ENCODE measurements at places on chromosomes 6 and 20.

DNA sequence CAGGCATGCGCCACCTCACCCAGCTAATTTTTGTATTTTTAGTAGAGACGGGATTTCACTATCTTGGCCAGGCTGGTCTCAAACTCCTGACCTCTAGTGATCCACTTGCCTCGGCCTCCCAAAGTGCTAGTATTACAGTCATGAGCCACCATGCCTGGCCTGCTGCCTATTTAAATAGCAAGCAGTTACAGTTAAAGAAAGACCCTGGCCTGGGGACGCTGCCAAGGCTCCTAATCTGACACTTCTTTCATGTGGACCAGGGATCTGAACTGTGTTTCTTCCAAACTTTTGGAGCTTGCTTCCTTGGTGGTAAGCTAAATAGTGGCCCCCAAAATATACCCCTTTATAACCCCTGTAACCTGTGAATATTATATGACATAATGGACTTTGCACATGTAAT lies 15.3 kb downstream of the PPARD start:
- DNase-seq: no peak

GRCh38 chr6:98875375-98875774 lies 41.0 kb downstream of the POU3F2 start:
- no peak for DNase-seq

DNA sequence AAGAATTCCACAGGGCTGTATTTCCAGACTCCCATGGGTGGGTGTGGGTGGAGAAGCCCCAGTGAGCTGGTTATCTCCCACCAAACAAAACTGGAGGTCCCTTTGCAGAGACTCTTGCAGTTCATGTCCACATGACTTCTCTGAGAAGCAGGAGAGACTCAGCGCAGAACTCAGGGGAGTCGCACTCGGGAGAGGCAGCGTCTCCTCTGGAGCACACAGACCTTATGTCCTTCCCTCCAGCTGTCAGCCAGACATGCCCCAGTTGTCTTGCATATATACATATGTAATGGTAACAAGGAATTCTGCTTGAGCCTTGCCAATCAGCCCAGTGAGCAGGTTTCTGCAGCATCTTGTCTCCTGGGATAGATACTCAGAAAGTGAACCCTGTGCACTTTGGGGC lies 23.8 kb downstream of the MYT1 start:
- no peak for DNase-seq

GRCh38 chr20:60877071-60877857 lies 374.8 kb upstream of the CDH4 start:
- no peak for DNase-seq

DNA sequence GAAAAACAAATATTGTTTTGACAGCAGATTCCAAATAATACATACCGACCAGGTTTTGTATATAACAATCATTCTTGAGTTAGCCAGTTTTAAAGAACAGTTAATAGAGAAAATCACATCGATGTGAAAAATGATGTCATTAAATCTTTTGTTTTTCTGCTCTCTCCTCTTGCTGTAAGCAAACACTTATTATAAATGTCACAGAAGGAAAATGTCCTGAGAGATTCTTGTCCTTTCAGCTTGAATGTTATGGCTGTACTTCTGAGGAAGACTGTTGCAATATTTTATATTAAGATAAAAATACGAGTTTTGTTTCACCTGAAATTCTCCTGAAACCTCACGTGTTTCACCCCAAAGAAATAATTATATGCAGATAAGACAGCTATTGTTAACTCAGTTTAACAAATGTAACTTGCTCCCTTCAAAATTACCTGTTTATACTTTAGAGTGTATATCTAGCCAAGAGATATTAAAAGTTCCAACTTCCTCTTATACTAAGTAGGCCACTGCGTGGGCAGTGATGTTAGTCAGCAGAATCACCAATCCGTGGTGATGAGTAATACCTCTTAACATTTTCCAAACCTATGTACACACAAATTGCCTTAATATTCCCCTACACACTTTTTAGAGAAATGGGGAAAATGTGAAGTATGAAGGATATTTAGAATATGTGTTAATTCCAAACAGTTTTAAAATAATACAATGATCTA lies 1111.4 kb upstream of the CITED2 start:
- DNase-seq: no peak

DNA sequence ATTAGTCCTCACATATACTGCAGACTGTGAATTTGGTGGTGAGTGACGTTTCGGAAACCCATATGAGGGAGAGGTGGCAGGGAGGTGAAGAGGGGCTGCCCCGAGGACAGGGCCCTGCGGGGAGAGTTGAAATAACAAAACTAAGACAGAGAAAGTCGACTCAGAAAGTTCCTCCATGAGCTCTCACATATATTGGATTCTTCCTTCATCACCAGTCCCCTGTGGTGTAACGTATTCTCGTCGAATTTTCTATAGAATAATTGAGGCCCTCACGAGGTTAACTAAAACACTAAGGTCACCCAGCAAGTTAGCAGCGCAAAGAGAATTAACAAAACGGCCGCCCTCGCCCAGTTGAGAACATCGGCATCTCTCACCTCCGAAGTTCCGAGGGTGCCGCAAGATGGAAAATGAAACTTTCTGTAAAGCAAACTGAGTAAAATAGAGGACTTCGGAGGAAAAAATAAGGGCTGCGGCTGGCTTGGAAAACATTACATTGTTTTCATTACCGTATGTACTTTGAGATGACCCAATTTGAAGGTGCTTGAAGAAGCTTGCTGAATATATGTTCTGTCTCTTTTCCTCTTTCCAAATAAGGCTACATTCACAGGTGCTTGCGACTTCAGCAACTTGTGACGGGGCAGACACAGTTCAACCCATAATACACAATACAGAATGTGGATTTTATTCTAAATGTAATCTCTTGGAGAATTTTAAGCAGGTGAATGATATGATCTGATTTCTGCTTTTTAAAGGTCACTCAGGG lies 490.9 kb upstream of the JARID2 start:
- DNase-seq: no peak

DNA sequence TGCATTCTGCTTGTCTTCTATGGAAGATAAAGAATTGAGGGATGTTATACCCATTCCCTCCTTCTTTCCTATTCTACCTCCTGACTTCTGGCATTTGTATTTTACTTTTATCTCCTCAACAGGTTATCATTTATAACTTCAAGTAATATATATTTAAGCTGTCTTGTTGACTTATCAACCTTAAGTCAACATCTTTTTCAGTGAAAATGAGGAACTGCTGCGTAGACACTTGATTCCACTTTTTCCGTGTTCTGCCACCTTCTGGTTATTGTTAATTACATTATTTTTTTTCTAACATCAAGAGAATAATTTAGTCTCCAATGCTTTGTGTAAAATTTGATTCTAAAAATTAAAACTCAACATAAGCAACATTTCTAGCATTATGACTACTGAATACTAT lies 107.5 kb downstream of the PRKN start:
- no peak for DNase-seq

DNA sequence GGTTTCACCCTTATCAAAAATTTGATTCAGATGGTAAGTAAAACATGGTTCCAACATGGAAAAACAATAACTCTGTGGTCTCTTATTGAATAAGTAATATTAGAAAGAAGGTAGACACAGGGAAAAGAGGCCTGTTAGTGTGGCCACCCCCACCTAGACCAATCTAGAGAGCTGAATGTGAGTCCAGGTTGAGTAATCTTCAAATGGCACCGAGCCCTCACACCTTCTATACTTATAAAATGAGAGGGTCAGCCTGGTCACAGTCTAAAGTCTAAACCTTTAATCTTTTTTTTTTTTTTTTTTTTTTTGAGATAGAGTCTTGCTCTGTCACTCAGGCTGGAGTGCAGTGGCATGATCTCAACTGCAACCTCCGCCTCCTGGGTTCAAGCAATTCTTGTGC lies 6.9 kb downstream of the FAM184A start:
- no peak for DNase-seq

DNA sequence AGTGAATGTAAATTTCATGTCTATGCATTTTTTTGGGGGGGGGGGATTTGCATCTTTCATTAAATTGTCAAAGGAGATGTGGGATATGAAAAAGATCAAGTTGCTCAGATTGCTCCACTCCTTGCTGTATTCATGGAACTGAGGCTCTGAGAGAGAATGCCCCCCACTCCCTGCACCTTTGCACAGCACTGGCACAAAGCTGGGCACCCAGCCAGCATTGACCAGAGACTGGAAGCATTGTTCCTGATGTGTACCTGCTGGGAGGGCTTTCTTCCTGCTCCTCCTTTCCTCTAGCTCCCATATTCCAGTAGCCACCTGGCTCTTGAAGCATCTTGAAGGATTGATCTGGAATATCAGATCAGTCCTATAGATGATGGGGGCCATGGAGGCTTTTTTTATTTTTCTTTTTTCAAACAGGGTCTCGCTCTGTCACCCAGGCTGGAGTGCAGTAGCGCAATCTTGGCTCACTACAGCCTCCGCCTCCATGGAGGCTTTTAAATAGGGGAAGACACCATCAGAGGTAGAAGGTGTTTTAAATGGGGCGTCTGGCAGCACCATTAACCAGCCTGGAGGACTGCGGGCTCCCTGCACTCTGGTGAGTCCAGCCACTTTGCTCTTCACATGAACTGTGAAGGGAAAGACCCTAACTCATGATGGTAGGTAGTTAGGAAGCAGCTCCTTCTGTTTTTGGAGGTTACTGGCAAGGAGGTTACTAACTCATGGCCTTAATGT lies 10.9 kb downstream of the DUSP15 start:
- DNase-seq: no peak

GRCh38 chr20:57654363-57654997 lies 34.3 kb upstream of the ZBP1 start:
- peak; percentile 22 for DNase-seq

GRCh38 chr6:165936096-165936495 lies 231.6 kb downstream of the TBXT start:
- no peak for DNase-seq

DNA sequence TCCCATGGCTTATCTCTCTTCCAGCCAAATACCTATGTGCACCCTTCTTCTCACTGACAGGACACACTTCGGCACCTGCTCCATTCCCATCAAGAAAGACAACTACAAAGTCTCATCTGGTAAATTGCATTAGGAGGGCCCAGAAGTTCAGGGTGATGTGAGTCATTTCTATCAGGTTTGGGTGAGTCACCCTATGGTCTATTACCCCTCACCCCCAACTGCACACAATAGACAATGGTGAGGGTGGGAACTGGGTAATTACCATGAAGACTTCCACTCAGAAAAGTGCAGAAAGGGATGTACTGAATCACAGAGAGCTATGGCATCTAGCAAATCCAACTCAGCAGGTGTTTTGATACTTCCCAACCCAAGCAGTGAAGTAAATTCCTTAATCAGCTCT lies 54.8 kb downstream of the OPN5 start:
- no peak for DNase-seq

DNA sequence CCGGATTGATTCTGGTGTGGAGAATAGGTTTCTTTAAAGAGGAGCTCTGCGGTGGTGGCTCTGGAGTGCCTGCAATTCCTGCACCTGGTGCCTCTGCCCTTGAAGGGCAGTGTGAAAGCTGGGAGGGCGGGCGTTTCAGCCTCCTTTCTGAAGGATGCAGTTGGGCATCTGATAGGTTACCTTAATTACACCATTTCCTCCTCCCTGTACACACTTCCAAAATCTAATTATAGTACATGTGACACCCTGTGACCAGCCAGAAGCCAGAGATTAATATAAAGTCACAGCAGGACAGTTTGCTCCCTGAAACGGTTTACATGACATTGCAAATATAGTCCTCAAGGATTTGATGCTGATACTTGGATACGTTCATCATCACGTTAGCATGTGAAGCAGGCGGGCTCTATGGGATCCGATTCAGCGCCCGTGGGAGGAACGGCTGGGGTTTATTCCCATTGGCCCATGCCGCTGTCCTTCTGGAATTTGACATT lies 548.2 kb downstream of the QKI start:
- DNase-seq: no peak

DNA sequence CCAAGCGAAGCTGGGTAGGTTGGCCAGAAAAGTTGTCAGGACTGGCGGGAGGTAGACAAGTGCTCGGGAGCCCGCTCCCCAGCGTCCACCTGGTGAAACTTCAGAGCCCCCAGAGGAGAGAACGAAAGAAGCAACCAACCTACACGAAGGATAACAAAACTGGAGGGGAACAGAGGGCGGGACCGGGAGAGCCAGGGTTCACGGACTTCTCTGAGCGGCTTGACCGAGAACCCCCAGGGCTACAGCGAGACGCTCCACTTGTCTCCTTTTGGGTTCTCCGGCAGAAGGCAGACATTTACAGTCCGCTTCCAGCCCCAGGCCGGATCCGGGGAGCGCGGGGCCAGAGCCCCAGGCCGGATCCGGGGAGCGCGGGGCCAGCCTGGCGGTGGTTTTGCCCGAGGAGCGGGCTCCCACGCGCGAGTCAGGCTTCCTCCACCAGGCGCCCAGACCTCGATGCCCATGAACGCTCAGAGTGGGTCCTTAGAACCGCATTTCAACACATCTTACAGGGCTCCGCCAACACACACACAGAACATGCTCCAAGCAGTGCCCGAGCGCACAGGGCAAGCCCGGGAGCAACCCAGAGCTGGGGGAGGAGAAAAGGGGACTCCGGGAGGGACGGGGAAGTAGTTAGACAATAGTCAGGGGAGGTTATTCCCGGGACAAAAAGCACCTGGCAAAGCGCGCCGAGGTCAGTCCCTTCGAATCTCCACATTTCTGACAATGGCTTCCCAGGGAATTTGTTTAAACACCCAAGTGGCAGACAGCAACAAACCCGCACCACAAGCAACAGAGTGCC lies 1.1 kb downstream of the PTPRK start:
- peak; percentile 7 for DNase-seq

- no peak for DNase-seq
Measured at GRCh38 chr20:11072982-11073381, 399.2 kb upstream of the JAG1 start.

All from stimulated activated CD4-positive, alpha-beta T cell treated with anti-CD3 and anti-CD28 coated beads, Interleukin-1b, Interleukin-23, amount 100 ng/mL, for 24 hours (primary cell).